ENCODE measurements at places on chromosomes 16 and 17. TPM values are rescaled to one million over a fixed set of nuclear protein-coding genes. Genes with fewer than 3 reads are reported as not detected.

TADA2A gene
- total RNA-seq = 13.1 TPM

CSH1 gene
- not detected for total RNA-seq

CDH8 gene
- 0.28 TPM for total RNA-seq

ACSM5 gene
- total RNA-seq = not detected

GAS2L2 gene
- total RNA-seq = 0.08 TPM

CCDC200 gene
- total RNA-seq = not detected

TNS4 gene
- total RNA-seq = 101 TPM

IGFALS gene
- not detected for total RNA-seq

CD300LB gene
- total RNA-seq = not detected

CNGB1 gene
- 0.07 TPM for total RNA-seq

CCDC92B gene
- total RNA-seq = 0.15 TPM

TRIM72 gene
- total RNA-seq = 0.02 TPM

DLX3 gene
- total RNA-seq = 0.10 TPM

BAHCC1 gene
- 9.8 TPM for total RNA-seq

IKZF3 gene
- not detected for total RNA-seq

TBC1D3G gene
- total RNA-seq = 0.07 TPM

PYY gene
- total RNA-seq = not detected

TEDC2 gene
- 23.5 TPM for total RNA-seq

HOXB1 gene
- total RNA-seq = not detected

PRAC1 gene
- total RNA-seq = not detected

MYO15A gene
- 0.63 TPM for total RNA-seq

TM4SF5 gene
- 0.75 TPM for total RNA-seq

DNASE1L2 gene
- total RNA-seq = 1.2 TPM

PHOSPHO1 gene
- total RNA-seq = 0.80 TPM

CD300LG gene
- not detected for total RNA-seq

HAS3 gene
- 51.4 TPM for total RNA-seq

SLC4A1 gene
- total RNA-seq = not detected

ZNF469 gene
- total RNA-seq = 11.1 TPM

KRT27 gene
- not detected for total RNA-seq

GP2 gene
- total RNA-seq = not detected

SKAP1 gene
- not detected for total RNA-seq

GPR139 gene
- total RNA-seq = not detected

TBX4 gene
- total RNA-seq = 0.09 TPM

CUEDC1 gene
- total RNA-seq = 47.6 TPM

UTS2R gene
- not detected for total RNA-seq

C1QTNF8 gene
- not detected for total RNA-seq

ANKS4B gene
- total RNA-seq = 0.09 TPM

SMIM36 gene
- total RNA-seq = not detected

COG1 gene
- total RNA-seq = 20.0 TPM

PRPSAP1 gene
- 61.9 TPM for total RNA-seq

Data from A549 treated with RU486 at 1 μM for 4 hours (cell line).